Colonic mucosa (tissue), 4 donors: ENCODE measurements at places on chromosomes 4 and X. TPM values are rescaled to one million over a fixed set of nuclear protein-coding genes. Genes with fewer than 3 reads are reported as not detected.

- no peak for DNase-seq
These were observed 10.3 kb downstream of the WDR44 start for GRCh38 chrX:118356154-118356701.

GRCh38 chr4:112296949-112297880 is at the start of gene ALPK1:
TSS of gene ALPK1 (plus strand) at chr4:112297369.
- DNase-seq, result peak; percentile 60

CT45A2 gene
- total RNA-seq, result not detected

DNA sequence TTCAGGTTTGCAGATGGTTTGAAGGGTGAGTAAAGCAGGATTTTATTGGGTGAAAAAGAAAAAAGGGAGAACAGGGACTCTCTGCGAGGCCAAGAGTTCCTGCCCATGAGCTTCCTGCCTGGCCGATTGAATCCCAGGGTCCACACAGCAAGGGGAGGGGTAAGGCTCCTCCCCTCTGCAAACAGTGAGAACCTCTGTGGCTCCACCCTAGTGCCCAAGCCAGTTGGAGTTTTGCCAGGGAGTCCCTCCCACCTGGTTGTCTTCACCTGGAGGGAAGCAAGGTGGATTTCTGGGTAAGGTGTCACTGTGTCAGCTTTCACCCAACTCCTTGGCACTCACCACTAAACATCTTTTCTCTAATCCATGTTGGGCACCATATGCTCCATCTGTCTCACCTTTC is 70.9 kb downstream of the PDHA2 start:
- DNase-seq, result no peak

GRCh38 chr4:81052119-81053068 is 21.9 kb downstream of the BMP3 start:
- DNase-seq, result peak; percentile 86

DNA sequence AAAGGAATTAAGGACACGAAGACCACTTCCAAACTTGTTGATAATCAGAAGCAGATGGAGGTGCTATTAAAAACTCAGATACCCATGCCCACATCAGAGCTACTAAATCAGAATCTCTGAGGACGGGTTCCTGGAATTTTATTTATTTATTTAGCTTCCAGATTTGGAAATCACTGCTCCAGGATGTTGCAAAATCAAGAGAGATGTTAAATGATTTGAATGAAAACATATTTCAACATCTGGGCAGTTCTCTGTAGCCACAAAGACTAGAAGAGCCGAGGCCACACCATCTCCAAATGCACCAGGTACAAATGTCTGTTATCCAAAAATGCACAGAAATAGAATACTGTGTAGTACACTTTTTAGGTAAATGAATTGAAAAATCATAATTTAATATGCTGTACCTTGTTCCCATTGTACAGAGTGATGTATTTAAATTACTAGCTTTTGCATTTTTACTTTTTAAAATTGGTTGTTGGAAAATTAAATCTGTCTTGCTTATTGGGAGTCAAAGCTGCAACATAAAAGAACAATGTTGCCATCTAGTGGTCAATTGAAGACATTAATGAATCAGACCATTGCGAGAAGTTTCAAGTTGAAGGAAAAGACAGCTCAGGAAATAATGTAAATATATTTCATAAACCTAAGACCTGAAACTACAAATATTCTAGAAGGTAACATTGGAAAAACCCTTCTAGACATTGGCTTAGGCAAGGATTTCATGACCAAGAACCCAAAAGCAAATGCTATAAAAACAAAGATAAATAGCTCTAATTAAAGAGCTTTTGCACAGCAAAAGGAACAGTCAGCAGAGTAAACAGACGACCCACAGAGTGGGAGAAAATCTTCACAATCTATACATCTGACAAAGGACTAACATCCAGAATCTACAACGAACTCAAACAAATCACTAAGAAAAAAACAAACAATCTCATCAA is 151.3 kb upstream of the TTC29 start:
- no peak for DNase-seq
